ENCODE measurements at places on chromosomes 2 and 18.

GRCh38 chr2:105255979-105256378, 14.4 kb downstream of the GPR45 start:
- no peak for DNase-seq

- no peak for DNase-seq
Measured at GRCh38 chr18:71075147-71075546, 786.3 kb downstream of the SOCS6 start.

DNA sequence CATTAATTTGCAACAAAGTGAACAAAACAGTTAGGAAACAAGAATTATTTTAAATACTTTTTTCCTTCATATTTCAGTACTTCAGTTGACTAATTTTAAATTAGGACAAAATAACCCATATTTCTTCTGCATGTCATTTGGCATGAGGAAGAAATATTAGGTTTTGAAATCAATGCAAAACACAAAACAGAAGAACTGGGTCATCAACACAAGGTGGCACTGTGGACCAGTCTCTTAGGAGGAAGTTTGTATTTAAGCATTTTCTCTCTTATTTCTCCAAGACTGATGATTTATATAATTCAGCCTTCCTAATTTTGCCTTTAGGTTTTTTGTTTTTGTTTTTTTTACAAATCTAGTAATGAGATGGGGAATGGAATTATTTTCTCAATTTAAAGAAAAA, 352.8 kb upstream of the KCNH7 start:
- no peak for DNase-seq

- no peak for DNase-seq
Measured at GRCh38 chr2:181304011-181304844, 153.0 kb upstream of the ITGA4 start.

GRCh38 chr2:241339839-241340630, 16.1 kb upstream of the FARP2 start:
- no peak for DNase-seq

GRCh38 chr2:197513915-197514314, 2.0 kb upstream of the MOB4 start:
- no peak for DNase-seq

GRCh38 chr18:37407571-37407970, 158.0 kb downstream of the CELF4 start:
- no peak for DNase-seq
